Stimulated activated CD4-positive, alpha-beta T cell treated with anti-CD3 and anti-CD28 coated beads, Interleukin-15, amount 100 ng/mL, for 1 hour (primary cell): ENCODE measurements at places on chromosomes 13 and 19.

DNA sequence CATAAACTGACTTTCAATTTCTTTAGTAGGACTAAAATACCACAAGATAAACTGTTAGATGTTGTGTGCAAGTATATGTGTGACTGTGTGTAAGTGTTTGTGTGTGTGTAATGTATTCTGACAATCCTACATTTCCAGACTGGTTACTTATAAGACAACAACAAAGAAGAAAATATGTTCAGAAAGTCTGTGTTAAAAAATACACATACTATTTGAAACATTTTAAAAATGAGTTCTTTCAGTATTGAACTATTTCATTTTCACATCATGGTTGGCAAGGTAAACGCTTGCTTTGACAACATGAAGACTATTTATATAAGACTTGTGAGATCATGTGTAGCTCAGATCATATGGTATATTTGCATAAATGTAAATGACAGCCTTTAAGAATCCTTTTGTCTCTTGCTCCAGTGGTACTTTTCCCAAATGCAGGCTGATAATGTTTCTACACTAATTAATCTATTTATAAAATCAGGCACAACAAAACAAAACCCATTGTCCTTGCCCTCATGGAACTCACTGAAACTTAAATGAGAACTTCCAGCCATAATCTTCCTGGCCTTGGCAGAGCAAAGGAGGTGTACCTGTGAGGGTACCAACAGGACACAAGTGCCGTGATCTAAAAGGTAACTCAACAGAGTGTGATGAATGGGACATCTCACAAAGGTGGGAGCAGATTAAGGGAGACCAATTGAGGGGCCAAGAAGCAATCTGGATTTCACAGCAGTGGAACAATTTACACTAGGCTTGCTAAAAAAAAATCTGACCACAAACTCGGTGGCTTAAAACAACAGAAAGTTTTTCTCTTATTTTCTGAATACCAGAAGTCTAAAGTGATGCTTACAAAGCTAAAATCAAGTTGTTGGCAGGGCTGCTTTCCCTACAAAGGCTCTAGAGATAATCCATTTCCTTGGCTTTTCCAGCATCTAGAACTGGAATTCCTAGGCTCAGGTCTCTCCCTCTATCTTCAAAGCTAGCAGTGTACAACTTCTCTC is 349.0 kb downstream of the TBC1D4 start:
- no peak for DNase-seq

GRCh38 chr13:79108914-79109643 is 297.0 kb downstream of the RBM26 start:
- no peak for DNase-seq

DNA sequence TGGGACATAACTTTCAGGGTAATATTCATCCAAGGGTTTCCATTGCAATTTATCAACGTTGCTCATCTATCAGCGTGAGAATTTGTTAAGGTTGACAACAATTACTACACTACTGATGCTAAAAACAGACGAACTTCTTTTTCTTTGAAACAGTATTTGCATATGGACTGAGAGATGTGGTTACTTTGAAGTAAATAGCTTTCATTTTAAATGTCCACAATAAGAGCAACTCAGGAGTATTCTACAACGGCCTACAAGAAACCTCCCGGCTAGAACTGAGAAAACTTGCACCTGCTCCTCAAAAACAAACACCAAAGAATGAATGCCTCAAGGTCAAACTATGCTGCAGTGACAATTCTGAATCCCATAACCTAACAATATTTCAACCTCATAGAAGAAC is 238.4 kb downstream of the IRS2 start:
- no peak for DNase-seq

DNA sequence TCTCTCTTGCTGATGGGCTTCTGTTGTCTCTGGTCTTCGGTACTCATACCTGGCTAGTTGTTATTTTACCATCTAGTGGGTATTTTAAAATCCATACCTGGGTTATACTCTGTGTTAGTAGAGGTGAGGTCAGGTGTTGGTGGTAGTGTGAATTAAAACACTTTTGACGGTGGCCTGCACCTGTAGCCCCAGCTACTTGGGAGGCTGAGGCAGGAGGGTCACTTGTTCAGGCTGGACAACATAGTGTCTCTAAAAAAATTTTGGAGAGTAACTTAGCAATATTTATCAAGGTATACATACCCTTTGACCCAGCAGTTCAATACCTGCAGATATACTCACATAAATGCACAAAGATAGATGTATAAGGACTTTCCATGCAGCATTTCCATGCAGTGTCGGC is 55.4 kb downstream of the GSX1 start:
- DNase-seq, result no peak

- DNase-seq, result no peak
These were observed 44.2 kb downstream of the SERTM1 start for GRCh38 chr13:36717966-36718545.

GRCh38 chr13:21673539-21673788 is 2.6 kb downstream of the FGF9 start:
- no peak for DNase-seq

DNA sequence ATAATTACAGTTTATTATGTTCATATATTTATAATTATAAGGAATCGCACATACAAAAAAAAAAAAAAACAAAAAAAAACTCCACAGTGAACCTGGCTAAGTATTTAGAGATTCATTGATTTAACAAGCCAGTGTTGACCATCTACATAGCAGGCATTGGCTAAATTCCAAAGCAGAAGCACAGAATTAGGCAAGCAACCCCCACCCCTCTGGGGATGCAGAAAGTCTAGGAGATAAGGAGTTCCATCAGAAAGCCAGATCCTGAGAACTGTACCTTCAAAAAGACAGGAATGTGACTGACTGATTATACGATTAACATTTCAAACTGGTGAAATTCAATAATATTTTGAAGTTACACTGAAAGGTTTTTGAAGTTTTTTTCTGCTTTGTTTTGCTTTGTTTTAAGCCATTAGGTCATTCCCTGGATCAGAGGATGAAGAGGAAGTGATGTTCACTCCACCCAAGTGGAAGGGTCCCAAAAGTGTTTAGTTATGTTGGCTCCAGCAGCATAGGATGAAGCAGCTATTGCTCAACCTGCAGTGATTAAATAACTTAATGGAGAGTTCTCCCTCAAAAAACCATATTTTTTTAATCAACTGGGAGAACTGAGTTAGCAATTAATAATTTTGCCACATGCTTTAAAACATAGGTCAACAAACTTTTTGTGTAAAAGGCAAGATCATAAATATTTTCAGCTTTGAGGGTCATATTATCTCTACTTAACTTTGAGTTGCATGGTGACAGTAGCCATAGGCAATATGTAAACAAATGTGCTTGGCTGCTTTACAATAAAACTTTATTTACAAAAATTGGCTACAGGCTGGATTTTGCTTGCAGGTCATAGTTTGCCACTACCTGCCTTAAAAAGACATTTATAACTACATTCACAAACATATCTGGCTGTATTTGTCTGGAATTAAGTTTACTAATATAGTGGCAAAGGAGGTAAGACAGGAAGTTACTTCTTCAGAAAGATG is 49.6 kb downstream of the DOCK9 start:
- no peak for DNase-seq

- peak; percentile 8 for DNase-seq
These were observed 10.6 kb downstream of the FUT6 start for GRCh38 chr19:5828661-5829566.

GRCh38 chr19:48403606-48404005 is 10.1 kb downstream of the GRIN2D start:
- no peak for DNase-seq

GRCh38 chr13:46324976-46325375 is 62.1 kb downstream of the RUBCNL start:
- no peak for DNase-seq
